ENCODE measurements at places on chromosomes 5 and 9. TPM values are rescaled to one million over a fixed set of nuclear protein-coding genes. Genes with fewer than 3 reads are reported as not detected.

JAK2 gene
- total RNA-seq: 33.1 TPM

ESM1 gene
- total RNA-seq: not detected

NUTM2G gene
- total RNA-seq: not detected

PCDHGA10 gene
- total RNA-seq: 3.5 TPM

PLAC8L1 gene
- total RNA-seq: not detected

FGF1 gene
- total RNA-seq: 2.9 TPM

MSX2 gene
- total RNA-seq: 1.8 TPM

FOXI1 gene
- not detected for total RNA-seq

FREM1 gene
- 0.58 TPM for total RNA-seq

GRCh38 chr9:4034404-4034803 lies 265.5 kb downstream of the GLIS3 start:
- H3K27ac ChIP-seq: no peak overlapping the region
- H3K4me1 ChIP-seq: peaks cover 8% of the 10 kb centered on the region
- H3K4me3 ChIP-seq: no peak overlapping the region
- DNase-seq: no peak
- H3K36me3 ChIP-seq: no peaks in the 10 kb centered on the region

GRCh38 chr9:130333712-130334062 lies 68.1 kb downstream of the HMCN2 start:
- peaks cover 80% of the 10 kb centered on the region for H3K4me1 ChIP-seq
- H3K27me3 ChIP-seq: no peaks in the 10 kb centered on the region
- peak overlapping the region; percentile 96 for H3K27ac ChIP-seq
- H3K36me3 ChIP-seq: no peaks in the 10 kb centered on the region

DNA sequence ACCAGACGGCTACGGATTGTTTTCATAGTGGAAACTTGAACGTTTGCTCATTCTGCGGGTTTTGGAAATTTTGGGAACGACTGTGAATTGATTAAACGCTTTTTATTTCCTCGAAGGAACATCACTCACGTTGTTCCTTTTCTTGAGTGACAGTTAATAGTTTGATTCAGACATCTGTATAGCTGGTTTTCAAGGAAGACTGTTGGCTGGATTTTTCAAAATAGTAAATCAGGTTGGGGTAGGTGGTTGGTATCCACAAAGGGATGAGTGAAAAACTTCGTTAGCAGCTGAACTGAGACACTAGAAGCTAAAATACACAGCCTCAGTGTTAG lies 1.1 kb downstream of the TGFBR1 start:
- H3K27ac ChIP-seq: peak overlapping the region; percentile 89
- no peak for DNase-seq
- H3K36me3 ChIP-seq: no peaks in the 10 kb centered on the region
- H3K4me1 ChIP-seq: peaks cover 59% of the 10 kb centered on the region

DNA sequence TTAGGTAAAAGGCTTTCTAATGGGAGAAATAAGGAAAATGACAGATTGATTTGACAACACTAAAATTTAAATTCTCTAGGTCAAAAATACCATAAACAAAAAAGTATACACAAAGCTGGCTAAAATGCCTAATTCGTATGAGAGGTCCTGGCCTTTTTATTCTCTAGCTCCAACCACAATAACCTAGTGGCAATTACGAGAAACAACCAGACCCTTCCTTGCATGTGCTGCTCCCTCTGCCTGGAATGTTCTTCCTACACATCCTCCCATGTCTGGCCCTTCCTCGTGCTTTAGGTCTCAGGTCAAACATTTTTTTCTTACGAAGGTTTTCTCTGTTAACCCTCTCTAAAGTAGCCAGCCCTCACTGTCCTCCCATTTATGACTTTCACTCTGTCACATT lies 176.4 kb upstream of the PLPPR1 start:
- H3K4me1 ChIP-seq: no peaks in the 10 kb centered on the region
- no peaks in the 10 kb centered on the region for H3K27me3 ChIP-seq
- no peak overlapping the region for H3K27ac ChIP-seq
- DNase-seq: no peak
- no peak overlapping the region for H3K4me3 ChIP-seq

- no peak overlapping the region for H3K4me3 ChIP-seq
- no peak for DNase-seq
- no peak overlapping the region for H3K27ac ChIP-seq
- H3K4me1 ChIP-seq: peaks cover 22% of the 10 kb centered on the region
- H3K27me3 ChIP-seq: no peaks in the 10 kb centered on the region
Observed at GRCh38 chr9:89802781-89803355, 198.1 kb downstream of the GADD45G start.

- H3K27me3 ChIP-seq: no peaks in the 10 kb centered on the region
- no peak for DNase-seq
- peak overlapping the region; percentile 77 for H3K27ac ChIP-seq
- no peaks in the 10 kb centered on the region for H3K36me3 ChIP-seq
Observed at GRCh38 chr5:160357861-160358411, 12.5 kb downstream of the C1QTNF2 start.

GRCh38 chr9:98708103-98708932 lies 417 bp downstream of the GABBR2 start:
- H3K4me3 ChIP-seq: peak overlapping the region; percentile 48
- peaks cover 90% of the 10 kb centered on the region for H3K27me3 ChIP-seq
- H3K36me3 ChIP-seq: no peaks in the 10 kb centered on the region
- no peak for DNase-seq
- no peak overlapping the region for H3K27ac ChIP-seq
- H3K4me1 ChIP-seq: peaks cover 29% of the 10 kb centered on the region

- no peaks in the 10 kb centered on the region for H3K4me1 ChIP-seq
- H3K4me3 ChIP-seq: no peak overlapping the region
- H3K27me3 ChIP-seq: no peaks in the 10 kb centered on the region
- DNase-seq: no peak
- no peak overlapping the region for H3K27ac ChIP-seq
Observed at GRCh38 chr5:50325237-50325832, 115.8 kb downstream of the EMB start.

DNA sequence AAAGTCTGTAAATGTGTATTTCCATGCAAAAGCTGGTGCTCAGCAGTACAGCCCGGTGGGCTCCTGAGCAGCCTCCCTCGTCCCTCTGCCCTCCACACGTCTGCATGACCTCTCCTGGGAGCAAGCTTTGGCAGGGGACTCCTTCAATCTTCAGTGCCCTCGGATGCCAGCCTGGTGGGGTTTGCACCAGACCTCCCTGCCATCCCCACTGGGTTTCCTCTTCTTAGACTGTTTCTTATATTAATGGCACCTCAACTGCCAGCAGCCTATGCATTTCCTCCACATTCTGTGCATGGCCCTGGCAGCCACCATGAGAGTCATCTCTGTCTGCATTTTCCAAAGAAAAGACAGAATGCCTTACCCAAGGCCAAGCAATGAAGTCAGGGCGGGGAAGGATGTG lies 108.4 kb downstream of the ROR2 start:
- H3K4me3 ChIP-seq: no peak overlapping the region
- no peaks in the 10 kb centered on the region for H3K36me3 ChIP-seq
- no peak for DNase-seq
- peak overlapping the region; percentile 87 for H3K27ac ChIP-seq

- H3K36me3 ChIP-seq: no peaks in the 10 kb centered on the region
- no peak overlapping the region for H3K27ac ChIP-seq
- no peak overlapping the region for H3K4me3 ChIP-seq
- DNase-seq: no peak
- no peaks in the 10 kb centered on the region for H3K27me3 ChIP-seq
Observed at GRCh38 chr5:149863830-149864229, 80.8 kb downstream of the PDE6A start.

DNA sequence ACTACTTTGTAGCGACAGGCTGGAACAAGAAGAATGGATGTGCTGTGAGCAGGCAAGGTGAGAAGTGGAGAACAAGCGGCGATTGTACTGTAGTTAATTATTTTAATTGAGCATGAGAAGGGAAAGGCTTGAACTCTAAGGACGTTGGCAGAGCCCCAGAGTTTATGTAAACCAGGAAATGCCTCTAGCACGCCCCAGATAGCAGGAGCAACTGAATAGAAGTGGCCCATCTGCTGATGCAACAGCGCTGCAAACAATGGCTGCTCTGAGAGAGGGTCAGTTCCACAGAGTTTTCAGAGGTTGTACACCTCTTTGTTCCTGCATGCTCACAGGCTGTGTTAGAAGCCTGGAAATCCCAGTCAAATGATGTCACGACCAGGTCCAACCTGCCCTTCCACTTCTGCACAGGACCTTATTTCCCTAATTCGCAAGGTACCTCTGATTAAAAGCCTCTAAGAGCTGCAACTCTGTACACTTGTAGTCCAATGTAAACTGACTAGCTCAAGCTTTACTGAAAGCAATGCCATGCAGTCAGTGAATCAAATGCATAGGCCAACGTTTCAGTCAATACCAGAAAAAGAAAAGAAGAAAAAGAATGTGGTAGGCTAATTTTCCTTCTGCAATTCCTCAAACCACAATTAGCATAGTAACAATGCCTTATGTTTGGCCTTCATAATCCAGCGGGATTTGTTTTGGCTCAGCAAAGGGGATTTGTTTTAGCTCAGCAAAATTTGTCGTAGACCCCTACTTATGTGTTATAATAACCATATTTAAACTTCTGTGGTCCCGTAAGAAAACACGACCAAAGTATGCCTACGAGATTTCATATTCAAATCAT lies 119.6 kb upstream of the RETREG1 start:
- no peaks in the 10 kb centered on the region for H3K27me3 ChIP-seq
- H3K4me1 ChIP-seq: no peaks in the 10 kb centered on the region
- H3K36me3 ChIP-seq: no peaks in the 10 kb centered on the region
- no peak overlapping the region for H3K27ac ChIP-seq

DNA sequence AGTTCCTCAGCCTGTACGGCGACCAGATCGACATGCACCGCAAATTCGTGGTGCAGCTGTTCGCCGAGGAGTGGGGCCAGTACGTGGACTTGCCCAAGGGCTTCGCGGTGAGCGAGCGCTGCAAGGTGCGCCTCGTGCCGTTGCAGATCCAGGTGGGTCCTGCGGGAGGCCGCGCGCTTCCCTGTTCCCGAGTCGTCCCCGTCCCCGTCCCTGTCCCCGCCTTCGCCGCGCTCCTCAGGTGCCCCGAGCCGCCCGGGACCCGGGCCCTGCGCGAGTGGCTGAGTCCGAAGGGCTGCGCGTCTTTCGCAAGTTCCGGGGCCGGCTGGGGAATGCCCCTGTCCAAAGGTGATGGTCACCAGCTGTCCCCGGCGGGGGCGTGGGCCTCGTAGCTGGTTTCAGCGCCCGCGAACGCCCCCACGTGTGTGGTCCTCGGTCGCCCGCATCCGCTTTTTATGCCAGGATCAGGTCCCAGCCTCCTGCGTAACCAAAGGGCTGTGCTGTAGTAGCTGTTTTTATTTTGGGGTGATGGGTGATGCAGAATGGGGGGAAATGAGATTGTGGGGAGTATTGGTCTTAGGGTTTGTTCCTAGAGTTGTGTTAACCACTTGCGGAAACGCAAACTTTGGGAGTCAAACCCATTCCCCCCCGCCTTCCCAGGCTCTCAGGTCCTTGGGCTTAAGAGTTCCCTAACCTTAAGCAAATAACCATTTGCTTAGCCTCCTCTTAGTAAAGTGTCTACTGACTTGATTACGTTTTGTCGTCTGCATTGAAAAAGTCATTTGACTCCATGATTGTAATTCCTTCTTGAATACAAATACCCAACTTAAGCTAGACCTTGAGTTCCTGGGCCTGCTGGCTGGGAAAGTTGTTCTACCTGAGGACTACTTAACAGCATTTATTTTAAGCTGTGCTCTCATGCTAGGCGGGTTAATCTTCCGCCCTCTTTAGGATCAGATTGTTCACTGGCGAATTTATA lies 663 bp downstream of the ISOC1 start:
- no peaks in the 10 kb centered on the region for H3K36me3 ChIP-seq
- peak overlapping the region; percentile 82 for H3K4me3 ChIP-seq
- no peaks in the 10 kb centered on the region for H3K27me3 ChIP-seq
- H3K27ac ChIP-seq: peak overlapping the region; percentile 92
- H3K4me1 ChIP-seq: peaks cover 41% of the 10 kb centered on the region

- no peaks in the 10 kb centered on the region for H3K4me1 ChIP-seq
- no peaks in the 10 kb centered on the region for H3K27me3 ChIP-seq
- H3K36me3 ChIP-seq: no peaks in the 10 kb centered on the region
- H3K4me3 ChIP-seq: no peak overlapping the region
Observed at GRCh38 chr5:12133520-12133919, 229.3 kb upstream of the CTNND2 start.

DNA sequence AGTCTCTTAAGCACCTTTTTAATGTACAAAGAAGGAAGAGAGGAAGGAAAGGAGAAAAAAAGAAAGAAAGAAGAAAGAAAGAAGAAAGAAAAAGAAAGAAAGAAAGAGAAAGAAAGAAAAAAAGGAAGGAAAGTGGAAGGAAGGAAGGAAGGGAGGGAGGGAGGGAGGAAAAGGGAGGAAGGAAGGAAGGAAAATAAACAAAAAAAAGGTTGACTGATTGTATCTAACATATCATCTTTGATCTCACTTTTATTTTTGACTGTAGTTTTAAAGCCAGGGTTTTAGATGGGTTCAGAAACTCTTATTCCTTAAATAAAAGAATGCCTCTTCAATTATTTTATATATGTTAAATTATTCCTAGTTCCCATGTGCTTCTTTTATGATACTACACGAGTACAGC lies 794.5 kb downstream of the CDH12 start:
- no peak overlapping the region for H3K27ac ChIP-seq
- no peaks in the 10 kb centered on the region for H3K4me1 ChIP-seq
- H3K4me3 ChIP-seq: no peak overlapping the region
- no peak for DNase-seq

DNA sequence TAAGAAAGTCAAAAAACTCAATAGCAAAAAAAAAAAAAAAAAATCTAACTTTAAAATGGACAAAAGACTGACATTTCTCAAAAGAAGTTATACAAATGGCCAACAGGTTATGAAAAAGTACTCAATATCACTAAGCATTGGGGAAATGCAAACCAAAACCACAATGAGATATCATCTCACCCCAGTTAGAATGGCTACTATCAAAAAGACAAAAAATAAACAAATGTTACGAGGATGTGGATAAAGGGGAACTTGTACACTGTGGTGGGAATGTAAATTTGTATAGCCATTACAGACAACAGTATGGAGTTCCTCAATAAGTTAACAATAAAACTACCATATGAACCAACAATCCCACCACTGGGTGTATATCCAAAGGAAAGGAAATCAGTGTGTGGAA lies 37.2 kb downstream of the ENC1 start:
- no peaks in the 10 kb centered on the region for H3K4me1 ChIP-seq
- H3K27ac ChIP-seq: no peak overlapping the region
- no peak for DNase-seq
- H3K36me3 ChIP-seq: no peaks in the 10 kb centered on the region

GRCh38 chr9:92480291-92480771 lies 2.0 kb downstream of the ASPN start:
- peak overlapping the region; percentile 74 for H3K27ac ChIP-seq
- peak overlapping the region; percentile 24 for H3K4me3 ChIP-seq
- no peak for DNase-seq
- H3K4me1 ChIP-seq: peaks cover 74% of the 10 kb centered on the region
- H3K27me3 ChIP-seq: no peaks in the 10 kb centered on the region

- peak overlapping the region; percentile 78 for H3K4me3 ChIP-seq
- DNase-seq: no peak
- H3K4me1 ChIP-seq: peaks cover 66% of the 10 kb centered on the region
Observed at GRCh38 chr9:125749951-125750626, 2.9 kb downstream of the PBX3 start.

Measured in esophagus muscularis mucosa (tissue), 4 donors.